ENCODE measurements at places on chromosomes 12 and 14.

GRCh38 chr14:65803885-65804284 lies 391.4 kb downstream of the FUT8 start:
- no peak for DNase-seq

GRCh38 chr12:94795044-94795443 lies 144.7 kb upstream of the TMCC3 start:
- no peak for DNase-seq

GRCh38 chr12:9340422-9341259 lies 132.4 kb upstream of the PZP start:
- DNase-seq: no peak

DNA sequence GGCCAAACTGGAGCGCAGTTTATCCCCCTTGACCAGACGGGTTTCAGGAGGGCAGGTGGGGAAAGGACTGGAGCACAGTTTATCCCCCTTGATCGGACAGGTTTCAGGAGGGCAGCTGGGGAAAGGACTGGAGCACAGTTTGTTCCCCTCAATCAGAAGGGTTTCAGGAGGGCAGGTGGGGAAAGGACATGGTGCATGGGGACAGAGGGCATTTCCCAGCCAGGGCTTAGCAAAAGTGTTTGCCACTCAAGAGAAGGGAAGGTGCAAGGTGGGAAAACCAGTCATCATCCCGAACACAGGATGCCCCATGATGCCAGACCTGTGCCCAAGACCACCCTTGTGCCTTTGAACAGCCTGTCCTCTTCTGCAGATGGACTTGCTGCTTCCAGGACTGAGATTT lies 54.7 kb downstream of the SPTB start:
- no peak for DNase-seq

GRCh38 chr14:54108481-54109471 lies 152.2 kb upstream of the BMP4 start:
- DNase-seq: peak; percentile 31

DNA sequence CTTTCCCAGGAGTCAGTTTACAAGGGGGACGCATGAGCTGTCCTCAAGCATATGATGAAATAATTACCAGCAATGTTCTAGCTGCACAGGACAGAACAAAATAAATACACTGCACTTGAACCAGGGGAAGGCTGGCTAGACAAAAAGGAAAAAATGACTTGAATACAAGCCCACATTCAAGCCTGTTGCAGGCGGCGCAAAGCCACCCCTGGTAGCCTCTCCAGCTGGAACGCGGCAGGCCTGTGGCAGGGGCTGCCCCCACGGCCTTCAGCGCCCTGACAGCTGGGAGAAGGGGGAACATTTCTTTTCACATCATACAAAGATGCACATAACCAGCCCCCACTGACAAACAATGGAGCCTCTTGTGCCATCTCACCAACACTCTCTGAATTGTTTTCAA lies 57.1 kb downstream of the TRAFD1 start:
- DNase-seq: no peak

DNA sequence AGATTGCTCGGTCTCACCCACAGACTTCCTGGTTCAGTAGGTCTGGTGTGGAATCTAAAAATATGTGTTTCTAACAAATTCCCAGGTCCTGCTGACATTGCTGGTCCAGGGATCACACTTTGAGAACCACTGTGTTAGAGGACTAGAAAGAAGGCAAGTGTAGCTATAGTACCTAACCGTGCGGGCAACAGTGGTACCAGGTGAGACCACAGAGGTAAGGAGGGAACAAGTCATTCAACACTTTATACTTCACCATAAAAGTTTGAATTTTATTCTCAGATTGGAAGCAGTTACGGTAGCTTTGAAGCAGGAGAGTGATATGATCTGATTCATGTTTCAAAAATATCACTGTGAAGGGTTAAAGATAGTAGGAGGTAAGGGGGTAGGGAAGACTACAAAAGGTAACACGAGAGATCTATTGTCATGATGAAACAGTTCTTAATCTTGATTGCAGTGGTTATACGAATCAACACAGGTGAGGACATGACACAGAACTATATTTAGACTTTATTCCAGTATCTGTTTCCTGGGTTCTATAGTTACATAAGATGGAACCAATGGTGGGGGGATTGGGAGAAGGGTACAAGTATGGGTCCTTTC lies 73.5 kb downstream of the CDK17 start:
- no peak for DNase-seq

GRCh38 chr14:99548255-99548654 lies 55.8 kb downstream of the CCDC85C start:
- DNase-seq: no peak

DNA sequence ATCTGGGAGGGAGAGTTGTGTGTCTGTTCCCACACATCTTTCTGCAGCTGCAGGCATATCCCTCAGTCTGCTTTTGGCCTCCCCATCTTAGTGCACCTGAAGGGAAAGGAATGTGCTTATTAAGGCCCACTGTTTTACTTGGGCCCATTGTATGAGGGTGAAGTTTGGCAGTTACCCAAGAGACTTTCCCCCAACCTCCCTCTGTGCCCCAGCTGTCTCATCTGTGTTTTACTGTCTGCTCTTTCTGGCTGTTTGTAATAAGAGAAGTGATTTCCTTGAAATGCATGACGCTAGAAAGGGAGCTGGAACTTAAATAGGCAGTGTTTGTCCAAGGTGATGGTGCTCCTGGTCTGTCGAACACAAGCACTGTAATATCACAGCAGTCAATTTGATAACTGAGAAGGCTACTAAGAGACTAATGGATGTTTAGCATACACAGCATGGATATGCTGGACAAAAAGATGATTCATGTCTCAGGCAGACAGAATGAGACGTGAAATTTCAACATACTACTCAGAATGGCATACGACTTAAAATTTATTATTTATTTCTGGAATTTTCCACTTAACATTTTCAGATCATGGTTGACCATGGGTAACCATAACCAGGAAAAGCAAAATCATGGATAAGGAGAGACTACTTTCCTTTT lies 43.6 kb downstream of the FSCB start:
- no peak for DNase-seq

GRCh38 chr12:54629925-54630324 lies 4.8 kb downstream of the LACRT start:
- no peak for DNase-seq

Data from AG09319 (cell line).